NCI-H1436 treated with DMSO at 0.1 percent for 48 hours (cell line): ENCODE measurements at places on chromosomes 3 and 15.

DNA sequence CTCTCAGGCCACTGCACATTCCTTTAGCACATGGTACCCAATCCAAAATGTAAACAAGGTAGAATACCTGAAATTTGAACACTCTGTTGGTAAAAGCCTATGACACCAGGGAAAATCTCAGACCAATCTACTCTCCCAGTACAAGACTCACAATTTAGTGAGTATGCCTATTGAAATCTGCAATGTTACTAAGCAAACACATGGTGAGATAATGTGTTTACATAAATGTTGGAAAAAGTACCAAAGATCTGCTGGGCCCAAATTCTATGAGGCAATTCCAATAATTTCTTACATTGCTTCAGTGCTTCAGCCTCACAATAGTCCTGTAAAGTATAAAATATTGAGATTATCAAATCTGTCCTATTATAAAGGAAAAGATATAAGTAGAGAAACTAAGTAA, 536.1 kb downstream of the PYDC2 start:
- DNase-seq, result no peak

- no peak for DNase-seq
Observed at GRCh38 chr3:13188181-13188779, 115.1 kb upstream of the IQSEC1 start.

DNA sequence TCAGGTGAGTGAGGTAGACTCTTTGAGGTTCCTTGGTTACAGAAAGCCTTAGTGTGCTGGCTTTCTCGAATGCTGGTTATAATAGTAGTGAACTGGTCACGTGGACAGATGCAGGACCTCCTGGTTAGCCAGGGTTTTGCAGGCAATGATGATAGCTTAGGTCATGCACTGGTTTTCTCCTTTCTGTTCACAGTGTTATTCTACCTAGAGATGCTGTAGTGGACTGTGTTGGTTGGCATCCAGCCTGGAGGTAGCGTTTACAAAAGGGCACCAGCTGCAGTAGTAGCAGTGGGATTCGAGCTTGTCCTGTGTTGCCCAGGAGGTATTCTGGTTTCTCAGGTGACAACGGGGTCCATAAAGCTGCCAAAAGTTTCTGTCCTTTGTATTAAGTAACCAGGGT, 27.0 kb downstream of the PCCB start:
- no peak for DNase-seq

GRCh38 chr3:116052602-116053001, 392.7 kb downstream of the LSAMP start:
- DNase-seq, result no peak

DNA sequence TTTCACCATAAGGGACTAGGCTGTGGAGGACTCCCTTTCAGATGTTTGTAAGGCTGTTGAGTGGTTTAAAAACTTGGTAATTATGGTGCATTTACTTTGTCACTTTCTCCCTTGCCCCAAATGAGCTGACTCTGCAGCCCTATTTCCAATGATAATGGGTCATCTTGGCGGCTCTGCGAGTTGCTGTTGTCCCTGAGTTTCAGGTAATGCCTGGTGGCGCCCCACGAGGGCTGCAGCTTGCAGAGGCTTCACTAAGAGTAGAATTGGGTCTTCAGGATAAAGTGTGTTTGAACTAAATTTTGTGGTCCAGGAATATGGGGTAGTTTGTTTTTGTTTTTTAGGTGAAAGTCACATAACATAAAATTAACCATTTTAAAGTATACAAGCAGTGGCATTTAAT, 450.1 kb upstream of the CFAP20DC start:
- DNase-seq, result no peak

GRCh38 chr15:90038632-90039095, 37.5 kb downstream of the ZNF710 start:
- DNase-seq, result no peak

GRCh38 chr3:37910671-37911400, 49.2 kb downstream of the CTDSPL start:
- DNase-seq, result no peak

GRCh38 chr3:57127891-57128518, 37.1 kb downstream of the IL17RD start:
- no peak for DNase-seq

- DNase-seq, result no peak
Observed at GRCh38 chr3:190252080-190252479, 70.2 kb downstream of the CLDN1 start.

- DNase-seq, result no peak
Observed at GRCh38 chr15:60859996-60860494, 369.1 kb downstream of the RORA start.

GRCh38 chr15:94972314-94972713, 741.0 kb downstream of the MCTP2 start:
- DNase-seq, result no peak

DNA sequence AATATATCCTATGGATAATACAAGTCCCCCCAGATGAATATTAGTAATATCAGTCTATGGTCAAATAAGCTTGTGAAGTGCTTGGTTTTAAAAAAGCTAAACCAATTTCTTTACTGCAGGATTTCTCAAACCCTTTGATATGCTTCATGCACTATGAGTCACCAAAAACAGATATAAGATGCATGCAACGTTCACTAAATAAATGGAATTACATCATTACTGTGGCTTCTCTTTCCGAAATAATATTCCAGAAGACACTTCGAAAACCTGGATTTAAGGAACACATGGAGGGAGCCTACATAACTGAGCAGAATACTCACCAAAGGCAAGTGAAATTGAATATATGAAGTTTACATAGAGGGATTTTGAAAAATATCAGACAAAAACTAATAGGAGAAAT, 126.3 kb upstream of the ABI3BP start:
- no peak for DNase-seq

DNA sequence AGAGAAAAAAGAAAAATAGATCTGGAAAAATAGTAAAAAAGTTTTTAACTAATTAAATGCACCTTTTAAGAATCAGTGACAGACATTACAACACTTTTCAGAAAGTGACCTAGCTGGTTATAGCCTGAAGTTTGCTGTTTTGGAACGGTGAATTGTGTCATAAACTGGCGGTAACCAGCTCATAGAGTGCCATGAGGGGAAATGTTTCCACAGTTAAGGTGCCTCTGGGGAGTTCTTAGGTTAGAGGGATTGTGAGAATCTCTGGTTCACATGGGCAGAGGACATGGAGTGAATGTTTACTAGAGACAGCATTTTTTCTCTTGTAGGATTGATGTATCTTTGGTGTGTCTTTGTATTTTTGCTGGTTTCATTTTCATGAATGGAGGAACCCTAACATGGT, 2.8 kb downstream of the TBC1D23 start:
- DNase-seq, result no peak

GRCh38 chr3:86249833-86250232, 741.1 kb downstream of the VGLL3 start:
- no peak for DNase-seq

DNA sequence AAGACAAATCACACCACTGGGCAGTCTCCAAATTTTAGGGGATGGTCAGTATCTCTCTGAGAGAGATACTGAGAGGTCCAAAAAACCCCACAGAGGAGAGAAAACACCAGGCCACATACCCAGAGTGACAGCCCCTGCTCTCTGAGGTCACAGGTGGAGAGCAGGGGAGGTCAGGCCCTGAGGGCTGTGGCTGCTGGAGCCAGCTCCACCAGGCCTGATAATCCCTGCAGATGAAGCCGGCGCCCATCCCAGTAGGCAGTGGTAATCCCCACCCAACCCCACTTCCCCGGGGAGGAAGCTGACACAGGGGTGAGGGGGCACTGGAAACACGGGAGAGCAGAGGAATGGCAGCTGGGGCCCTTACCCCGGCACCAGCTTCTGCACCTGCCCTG, 31.2 kb upstream of the SRP14 start:
- DNase-seq, result no peak
